ENCODE measurements at places on chromosomes 4 and X.

GRCh38 chr4:158134222-158134621 is 38.6 kb downstream of the GASK1B start:
- H3K4me3 ChIP-seq: no peak overlapping the region
- no peak overlapping the region for H3K27ac ChIP-seq
- no peak for DNase-seq
- H3K4me1 ChIP-seq: no peaks in the 10 kb centered on the region
- H3K27me3 ChIP-seq: no peaks in the 10 kb centered on the region

DNA sequence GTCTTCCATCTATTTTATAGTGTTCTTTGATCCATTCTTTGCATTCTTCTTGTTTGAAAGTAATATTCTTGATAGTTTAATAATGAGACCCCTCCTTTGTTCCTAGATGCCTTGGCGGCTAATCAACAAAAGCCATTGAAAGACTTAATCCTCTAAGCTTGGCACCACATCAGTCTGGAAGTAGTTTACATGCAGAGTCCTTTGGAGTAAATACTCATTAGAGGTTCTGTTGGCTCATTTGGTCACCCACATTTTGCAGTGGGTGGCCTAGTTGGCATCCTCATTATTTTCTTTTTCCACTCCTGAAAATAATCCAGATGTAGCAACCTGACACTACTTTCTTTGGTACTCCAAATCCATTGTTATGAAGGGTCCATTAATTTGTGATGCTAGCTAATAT is 64.5 kb downstream of the DKK2 start:
- no peak for DNase-seq
- H3K27me3 ChIP-seq: no peaks in the 10 kb centered on the region
- no peak overlapping the region for H3K4me3 ChIP-seq
- no peak overlapping the region for H3K27ac ChIP-seq

GRCh38 chrX:47200385-47201150 is 6.9 kb downstream of the UBA1 start:
- H3K27me3 ChIP-seq: no peaks in the 10 kb centered on the region
- H3K36me3 ChIP-seq: peaks cover 85% of the 10 kb centered on the region
- no peak for DNase-seq
- H3K4me3 ChIP-seq: no peak overlapping the region

DNA sequence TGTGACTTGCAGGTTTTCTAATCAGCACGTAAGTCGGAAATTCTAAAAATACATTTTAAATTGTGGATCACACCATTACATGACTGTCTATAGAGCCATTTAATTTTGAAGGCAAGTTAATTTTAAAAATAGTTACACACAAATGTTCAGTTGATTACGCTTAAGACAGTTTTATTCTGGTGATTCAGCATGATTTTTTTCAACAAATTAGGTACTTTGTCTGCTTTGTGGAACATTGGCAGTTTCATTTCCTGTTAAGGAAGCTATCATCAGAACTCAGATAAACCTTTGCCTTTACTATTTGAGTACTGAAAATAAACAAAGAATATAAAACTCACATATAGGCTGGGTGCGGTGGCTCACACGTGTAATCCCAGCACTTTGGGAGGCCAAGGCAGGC is 19.5 kb downstream of the SAT1 start:
- no peaks in the 10 kb centered on the region for H3K36me3 ChIP-seq
- no peaks in the 10 kb centered on the region for H3K27me3 ChIP-seq
- no peaks in the 10 kb centered on the region for H3K4me1 ChIP-seq
- H3K4me3 ChIP-seq: no peak overlapping the region
- DNase-seq: no peak

- no peak overlapping the region for H3K27ac ChIP-seq
- H3K4me3 ChIP-seq: no peak overlapping the region
- no peak for DNase-seq
Measured at GRCh38 chr4:77093401-77093800, 17.6 kb upstream of the CCNI start.

Data from thymus (tissue), 14 donors.